ENCODE measurements at places on chromosomes 16 and 17.

- no peak for DNase-seq
Measured at GRCh38 chr17:64459284-64459747, 10.4 kb downstream of the MILR1 start.

DNA sequence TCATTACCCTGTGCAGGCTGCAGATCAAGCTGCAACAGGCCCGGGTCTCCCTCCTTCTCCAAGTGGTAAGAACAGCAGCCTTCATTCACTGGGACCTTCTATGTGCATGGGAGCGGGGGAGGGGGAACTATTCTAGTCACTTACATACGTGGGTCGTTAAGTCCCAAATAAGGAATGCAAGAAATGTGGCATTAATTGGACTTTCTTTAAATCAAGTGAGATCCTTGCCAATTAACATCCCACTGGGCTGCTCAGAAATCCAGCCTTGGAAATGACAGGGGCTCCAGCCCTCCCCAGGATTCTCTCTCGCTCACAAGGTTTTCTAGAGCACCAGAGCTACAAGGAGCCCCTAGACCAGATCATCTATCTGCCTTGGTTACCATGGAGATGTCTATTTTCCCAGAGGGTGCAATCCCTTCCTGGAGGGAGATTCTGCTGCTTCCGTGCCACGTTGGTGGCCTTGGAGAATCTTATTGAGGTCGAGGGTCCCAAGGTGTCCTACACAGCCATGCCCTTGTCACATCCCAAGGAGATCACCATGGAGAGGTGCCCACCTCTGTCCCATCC, 5.2 kb upstream of the EIF1 start:
- DNase-seq, result no peak

GRCh38 chr17:21458054-21458453, 81.9 kb downstream of the KCNJ12 start:
- DNase-seq, result no peak

- DNase-seq, result no peak
Measured at GRCh38 chr16:56260378-56261160, 69.3 kb downstream of the GNAO1 start.

DNA sequence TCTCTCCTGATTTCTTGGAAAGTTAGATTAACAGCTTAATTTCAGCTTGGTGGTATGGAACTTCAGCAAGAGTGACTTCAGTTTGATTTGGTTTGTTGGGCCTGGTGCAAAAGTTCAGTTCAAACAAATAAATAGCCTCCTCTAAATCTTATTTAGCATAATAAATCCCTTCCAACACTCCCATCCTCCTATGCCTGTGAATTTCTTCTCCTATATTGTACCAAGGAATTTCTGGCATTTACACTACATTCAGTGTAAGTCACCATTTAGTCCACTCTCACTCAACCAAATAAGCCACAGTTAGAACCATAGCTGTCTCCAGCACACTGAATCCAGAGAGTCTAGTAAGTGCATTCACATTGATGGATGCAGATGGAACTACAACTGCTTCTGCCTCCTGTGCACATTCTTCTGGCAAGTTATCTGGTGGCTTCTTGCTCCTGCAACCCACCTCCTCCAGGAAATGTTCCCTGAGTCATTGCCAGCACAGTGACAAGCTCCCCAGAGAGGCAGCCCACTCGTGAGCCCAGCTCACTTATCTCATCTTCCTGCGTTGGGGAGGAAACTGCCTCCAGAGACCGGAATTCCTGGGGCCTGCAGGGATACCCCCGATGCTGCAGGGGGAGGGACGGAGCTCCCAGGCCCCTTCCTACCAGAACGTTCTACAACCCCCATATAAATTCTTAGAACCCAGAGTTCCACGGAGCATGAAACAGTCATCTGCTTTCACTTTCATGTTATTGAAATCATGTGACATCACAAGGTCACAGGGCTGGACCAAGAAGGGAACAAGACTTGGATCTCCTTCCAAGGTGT, 318.3 kb downstream of the PHKB start:
- no peak for DNase-seq

GRCh38 chr17:81648013-81648706, 8.2 kb downstream of the PDE6G start:
- peak; percentile 8 for DNase-seq

DNA sequence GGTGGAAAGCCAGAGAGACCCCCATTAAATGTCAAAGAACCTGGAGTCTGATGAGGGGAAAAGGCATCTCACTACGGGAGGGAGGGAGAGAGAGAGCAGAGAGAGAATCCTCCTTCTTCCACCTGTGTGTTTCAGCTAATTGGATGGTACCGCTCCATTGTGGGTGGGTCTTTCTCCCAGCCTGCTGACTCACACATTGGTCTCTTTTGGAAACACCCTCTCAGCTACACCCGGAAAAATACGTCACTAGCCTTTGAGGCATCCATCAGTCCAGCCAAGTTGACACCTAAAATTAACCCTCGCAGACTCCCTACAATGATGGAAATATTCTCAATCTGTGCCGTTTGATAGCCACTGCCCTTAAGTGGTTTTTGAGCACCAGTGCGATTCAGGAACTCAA, 100.4 kb downstream of the ELAC2 start:
- DNase-seq, result no peak

DNA sequence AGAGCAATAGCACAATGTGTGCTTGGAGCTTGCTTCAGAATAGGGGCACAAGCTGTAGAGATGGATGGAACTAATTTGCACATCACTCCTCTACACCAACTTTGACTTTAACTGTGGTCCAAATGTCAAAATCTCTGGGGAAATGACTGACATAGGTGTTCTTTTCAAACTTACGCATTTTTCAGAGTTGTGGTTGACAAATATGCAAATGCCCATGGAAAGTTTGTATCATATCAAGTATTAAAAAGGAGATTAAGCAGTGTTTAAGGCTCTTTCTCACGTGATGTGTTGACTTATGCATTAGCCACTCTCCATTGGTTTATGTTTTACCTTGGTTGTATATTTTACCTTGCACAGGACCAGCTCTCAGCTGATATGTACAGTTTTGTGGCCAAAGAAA, 77.1 kb downstream of the ELAC2 start:
- no peak for DNase-seq

DNA sequence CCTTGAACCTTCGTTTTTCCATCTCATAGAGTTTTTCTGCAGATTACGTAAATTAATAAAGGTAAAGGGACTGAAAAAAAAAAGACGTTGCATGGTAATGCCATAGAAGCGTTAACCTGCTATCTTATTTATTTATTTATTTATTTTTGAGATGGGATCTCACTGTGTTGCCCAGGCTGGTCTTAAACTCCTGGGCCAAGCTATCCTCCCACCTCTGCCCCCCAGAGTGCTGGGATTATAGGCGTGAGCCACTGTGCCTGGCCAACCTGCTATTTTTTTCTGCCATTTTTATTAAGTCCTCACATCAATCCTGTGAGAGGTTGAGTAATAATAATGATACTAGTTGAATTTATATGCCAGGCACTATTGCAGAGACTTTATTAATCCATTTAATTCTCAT, 7.9 kb downstream of the MSI2 start:
- no peak for DNase-seq

DNA sequence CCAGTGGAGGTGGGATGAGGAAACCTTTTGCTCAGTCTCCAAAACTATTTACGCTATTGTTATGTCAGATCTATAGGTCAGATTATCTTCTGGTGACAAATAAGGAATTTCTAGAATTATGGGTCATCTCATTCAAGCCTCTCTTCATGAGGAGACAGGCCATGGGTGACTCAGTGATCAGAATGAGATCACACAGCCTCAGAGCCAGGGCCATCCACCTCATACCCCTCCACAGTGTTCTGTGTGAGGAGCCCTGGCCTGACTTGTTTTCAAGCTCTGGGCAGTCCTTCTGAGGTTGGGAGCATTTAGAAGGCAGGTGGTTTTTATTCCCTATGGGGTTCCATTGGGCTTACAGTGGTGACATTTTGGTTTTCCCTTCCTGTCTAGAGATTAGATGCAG, 26.5 kb downstream of the YPEL2 start:
- DNase-seq, result no peak

- peak; percentile 70 for DNase-seq
Measured at GRCh38 chr16:4293822-4294457, 21.1 kb upstream of the TFAP4 start.

DNA sequence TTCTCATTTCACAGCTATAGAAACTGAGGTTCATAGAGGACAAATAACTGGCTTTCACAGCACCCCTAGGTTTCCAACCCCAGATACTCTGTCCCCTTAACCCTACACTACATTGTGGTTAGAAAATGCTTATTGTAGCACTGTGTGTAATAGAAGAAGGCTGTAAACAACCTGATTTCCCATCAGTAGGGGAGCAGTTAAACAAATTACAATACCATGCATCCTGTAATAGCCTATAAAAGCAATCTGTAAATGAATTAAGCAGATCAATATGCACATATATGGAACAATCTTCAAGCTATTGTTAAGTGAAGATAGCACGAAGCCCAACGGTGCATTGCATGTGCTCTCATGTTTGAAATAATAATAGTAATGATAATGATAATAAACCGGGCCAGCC, 39.2 kb upstream of the XPO6 start:
- DNase-seq, result no peak

GRCh38 chr16:55811811-55812210, 21.1 kb downstream of the CES1 start:
- DNase-seq, result no peak

GRCh38 chr17:82439829-82440365, 10.7 kb downstream of the CYBC1 start:
- DNase-seq, result no peak

DNA sequence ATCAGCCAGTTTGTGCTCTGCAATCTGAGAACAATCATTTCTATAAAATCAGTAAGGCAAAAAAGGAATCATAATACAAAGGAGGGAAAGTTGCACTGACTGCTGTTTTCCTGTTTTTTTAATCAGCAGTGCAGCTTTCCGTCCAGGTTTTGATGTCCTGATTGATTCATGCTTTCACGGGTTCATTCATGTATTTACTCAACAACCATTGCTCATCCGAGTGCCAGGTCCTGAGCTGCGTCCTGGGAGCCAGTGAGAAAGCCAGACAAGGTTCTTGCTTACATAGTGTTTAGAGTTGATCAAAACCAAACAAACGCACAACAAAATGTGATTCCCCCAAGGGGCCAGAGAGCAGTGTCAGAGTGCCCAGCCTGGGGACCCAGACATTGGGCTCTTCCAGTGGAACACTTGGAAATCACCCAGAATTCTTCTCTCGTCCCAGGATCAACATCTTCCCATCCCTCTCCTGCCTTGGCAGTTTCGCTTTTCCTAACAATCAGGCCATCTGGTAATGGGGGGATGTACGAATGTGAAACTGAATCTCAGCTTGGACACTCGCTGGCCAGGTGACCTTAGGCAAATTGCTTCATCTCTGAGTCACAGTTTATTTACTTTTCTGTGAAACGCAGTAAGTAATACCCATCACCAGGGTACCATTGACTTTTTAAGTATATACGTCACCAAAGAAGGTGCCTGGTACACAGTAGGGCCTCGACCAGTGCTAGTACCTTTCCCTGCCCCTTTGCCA, 13.3 kb upstream of the C1QL1 start:
- DNase-seq, result no peak

DNA sequence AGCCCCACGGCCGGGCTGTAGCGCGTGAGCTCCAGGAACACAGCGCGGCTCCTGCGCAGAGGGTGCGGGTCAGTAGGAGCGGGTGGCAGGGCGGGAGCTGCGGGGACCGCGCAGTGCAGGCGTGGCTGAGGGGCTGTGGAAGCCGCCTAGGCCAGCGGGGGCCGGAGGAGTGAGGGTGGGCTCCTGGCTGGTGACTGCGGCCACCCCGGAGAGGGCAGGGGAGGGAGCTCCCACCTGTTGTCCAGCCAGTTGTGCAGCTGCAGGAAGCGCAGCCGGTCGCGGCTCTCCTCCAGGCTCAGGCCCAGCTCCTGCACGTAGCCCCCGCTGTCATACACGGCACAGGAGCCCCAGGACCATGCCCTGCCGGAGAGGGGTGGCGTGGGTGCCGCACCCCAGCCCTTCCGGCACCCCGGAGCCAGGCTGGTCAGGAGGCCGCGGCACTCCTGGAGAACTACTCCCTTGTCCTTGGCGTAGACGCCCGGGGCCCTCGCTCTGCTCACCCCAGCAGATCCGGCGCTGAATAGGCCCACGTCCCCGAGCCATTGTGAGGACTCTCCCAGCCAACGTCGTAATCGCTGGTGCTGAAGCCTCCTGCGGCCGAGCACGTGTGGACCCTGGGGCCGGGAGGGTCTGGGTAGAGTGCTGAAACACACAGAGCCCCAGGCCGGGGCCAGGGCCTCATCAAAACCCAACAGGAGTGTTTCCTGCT, 43.9 kb downstream of the TSC2 start:
- DNase-seq, result no peak

DNA sequence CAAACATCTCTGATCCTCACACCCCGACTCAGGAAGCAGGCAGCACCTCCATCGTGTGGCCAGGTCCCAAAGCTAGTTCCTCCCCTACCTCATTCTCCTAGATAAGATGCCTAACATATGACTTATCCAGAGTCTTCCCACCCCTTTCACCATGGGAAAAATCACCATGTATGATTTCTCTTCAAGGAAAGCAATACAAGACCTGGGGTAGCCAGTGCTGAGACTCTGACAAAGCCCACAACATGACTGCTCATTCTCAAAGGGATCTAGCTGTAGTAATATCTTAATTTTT, 45.1 kb downstream of the CMTM4 start:
- DNase-seq, result no peak

GRCh38 chr17:9902120-9902519, 3.0 kb downstream of the RCVRN start:
- no peak for DNase-seq

DNA sequence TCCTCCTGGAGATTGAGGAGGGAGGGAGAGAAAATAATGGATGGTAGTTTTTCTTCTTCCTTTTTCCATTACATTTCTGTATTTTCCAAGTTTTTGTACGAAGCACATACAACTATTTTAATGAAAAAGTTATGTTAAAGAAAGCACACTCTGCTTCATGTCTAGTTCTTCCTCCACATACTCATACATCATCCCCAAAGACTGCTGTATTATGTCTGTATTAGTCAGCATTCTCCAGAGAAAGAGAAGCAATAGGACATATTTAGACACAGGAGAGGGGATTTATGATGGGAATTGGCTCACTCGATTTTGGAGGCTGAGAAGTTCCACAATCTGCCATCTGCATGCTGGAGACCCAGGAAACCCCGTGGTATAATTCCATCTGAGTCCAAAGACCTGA, 10.1 kb upstream of the ACSM2A start:
- DNase-seq, result no peak

DNA sequence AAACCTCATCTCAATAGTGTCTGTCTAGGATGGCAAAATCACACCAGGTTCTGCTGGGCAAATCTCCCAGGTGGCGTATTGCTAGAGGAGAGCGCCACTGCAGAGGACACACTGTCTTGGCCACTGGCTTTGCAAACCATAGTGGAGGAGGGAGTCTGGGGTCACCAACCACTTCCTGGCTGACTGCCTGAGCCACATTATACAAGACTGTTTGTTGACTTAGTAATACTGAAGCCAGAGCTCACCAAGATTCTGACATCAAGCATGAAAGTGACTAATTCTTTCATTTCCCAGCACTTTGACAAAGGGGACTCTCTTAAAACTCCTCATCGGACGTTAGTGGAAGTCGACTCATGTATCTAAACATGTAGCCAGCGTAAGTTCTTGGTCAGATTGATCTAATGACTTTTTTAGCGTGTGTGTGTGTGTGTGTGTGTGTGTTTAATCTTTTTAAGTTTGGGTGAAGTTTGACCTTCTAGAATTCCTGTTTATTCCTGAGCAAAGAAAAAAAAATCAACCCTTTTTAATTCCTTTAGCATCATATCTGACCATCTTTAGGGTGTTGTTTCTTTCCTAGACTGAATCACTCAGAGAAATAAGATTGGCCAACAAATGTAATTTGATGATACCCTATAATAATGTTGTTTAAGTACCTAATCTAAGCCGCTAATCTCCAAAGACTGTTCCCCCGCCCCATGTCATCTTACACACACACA, 13.7 kb downstream of the PITPNC1 start:
- DNase-seq, result no peak

GRCh38 chr16:69565671-69566239, at the start of gene NFAT5:
NFAT5 (plus strand) TSS chr16:69565966; CDS start chr16:69566302, 336 bp downstream.
- DNase-seq, result peak; percentile 76

Measured in NCI-H345 (cell line).